ENCODE measurements at places on chromosomes 5 and 9. TPM values are rescaled to one million over a fixed set of nuclear protein-coding genes. Genes with fewer than 3 reads are reported as not detected.

The IGFBPL1 gene
- total RNA-seq: 0.78 TPM

The C5orf58 gene
- total RNA-seq: not detected

The STKLD1 gene
- 2.1 TPM for total RNA-seq

The TAF11L5 gene
- not detected for total RNA-seq

The F12 gene
- total RNA-seq: 0.17 TPM

The IL17B gene
- total RNA-seq: 2.5 TPM

The LHX3 gene
- total RNA-seq: not detected

The COL23A1 gene
- total RNA-seq: 0.83 TPM

The PCDHGB1 gene
- total RNA-seq: 3.1 TPM

The UBE2QL1 gene
- total RNA-seq: under 0.01 TPM

The C5orf52 gene
- not detected for total RNA-seq

The CEP72 gene
- 1.8 TPM for total RNA-seq

The ZNF618 gene
- 2.8 TPM for total RNA-seq

The PTCH1 gene
- 18.7 TPM for total RNA-seq

The ADCY2 gene
- 5.1 TPM for total RNA-seq

The AUH gene
- 22.4 TPM for total RNA-seq

The LMAN2 gene
- 152 TPM for total RNA-seq

The FBP2 gene
- total RNA-seq: not detected

The SPATA31C1 gene
- total RNA-seq: not detected

The SPINK7 gene
- total RNA-seq: not detected

The TTC23L gene
- total RNA-seq: not detected

GRCh38 chr5:14142202-14142826 lies 828 bp upstream of the TRIO start:
- H3K36me3 ChIP-seq: no peaks in the 10 kb centered on the region
- peaks cover 26% of the 10 kb centered on the region for H3K4me1 ChIP-seq
- H3K4me3 ChIP-seq: peak overlapping the region; percentile 76
- DNase-seq: no peak
- peak overlapping the region; percentile 98 for H3K27ac ChIP-seq

GRCh38 chr9:111099199-111100008 lies 61.1 kb upstream of the LPAR1 start:
- H3K4me1 ChIP-seq: peaks cover 6% of the 10 kb centered on the region
- DNase-seq: peak; percentile 85
- no peaks in the 10 kb centered on the region for H3K36me3 ChIP-seq
- H3K27ac ChIP-seq: no peak overlapping the region

- no peak for DNase-seq
- H3K27me3 ChIP-seq: no peaks in the 10 kb centered on the region
- H3K4me1 ChIP-seq: no peaks in the 10 kb centered on the region
- no peak overlapping the region for H3K27ac ChIP-seq
- no peak overlapping the region for H3K4me3 ChIP-seq
Measured at GRCh38 chr5:69512740-69513260, 20.2 kb downstream of the OCLN start.

DNA sequence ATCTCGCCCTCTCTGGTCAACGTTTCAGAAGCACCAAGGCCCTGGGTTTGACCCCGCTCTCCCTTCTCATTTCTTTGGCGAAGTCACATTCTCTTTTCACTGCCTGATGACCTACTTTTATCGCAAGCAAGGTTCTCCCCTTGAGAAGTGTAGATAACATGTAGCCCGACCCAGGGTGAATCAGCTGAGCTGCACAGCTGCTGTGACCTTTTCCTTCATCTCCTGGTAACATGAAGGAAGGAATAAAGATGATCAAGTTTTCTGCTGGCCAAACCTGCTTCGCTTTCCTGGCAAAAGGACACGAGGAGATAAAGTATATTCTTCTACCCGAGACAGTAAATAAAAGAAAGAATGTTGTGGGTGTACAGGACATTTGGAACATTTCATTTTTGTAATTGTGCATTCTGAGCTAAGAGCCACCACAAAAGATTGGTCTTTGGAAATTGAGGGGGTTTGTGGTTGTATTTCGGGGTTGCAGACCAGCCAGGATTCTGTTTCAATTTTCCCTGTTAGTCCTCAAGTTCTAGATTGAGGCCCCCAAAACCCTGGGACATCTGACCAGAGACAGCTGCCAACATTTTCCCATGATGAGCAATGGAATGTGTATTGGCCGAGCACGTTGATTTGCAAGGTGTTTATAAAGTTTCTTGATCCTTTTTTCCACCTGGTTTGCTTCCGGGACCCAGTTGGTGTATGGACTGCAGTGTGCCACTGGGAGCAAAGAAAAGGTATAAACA lies 155.1 kb upstream of the ZNF462 start:
- no peak overlapping the region for H3K4me3 ChIP-seq
- H3K27ac ChIP-seq: peak overlapping the region; percentile 51
- no peaks in the 10 kb centered on the region for H3K36me3 ChIP-seq
- H3K27me3 ChIP-seq: no peaks in the 10 kb centered on the region

DNA sequence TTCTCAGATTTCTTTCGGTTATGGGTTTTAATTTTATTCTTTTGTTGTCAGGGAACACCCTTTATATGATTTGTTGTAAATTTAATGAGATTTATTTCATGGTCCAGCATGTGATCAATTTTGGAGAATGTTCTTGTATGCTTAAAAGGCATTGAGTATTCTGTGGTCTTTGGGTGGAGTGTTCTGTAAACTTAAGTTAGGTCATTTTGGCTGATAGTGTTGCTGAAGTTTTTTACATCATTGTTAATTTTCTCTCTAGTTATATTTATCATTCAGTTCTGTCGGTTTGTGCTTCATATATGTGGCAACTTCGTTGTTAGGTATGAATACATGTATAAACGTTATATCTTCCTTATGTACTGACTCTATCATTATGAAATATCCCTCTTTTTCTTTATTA lies 55.5 kb downstream of the NIPBL start:
- no peak overlapping the region for H3K4me3 ChIP-seq
- no peak overlapping the region for H3K27ac ChIP-seq
- DNase-seq: no peak
- no peaks in the 10 kb centered on the region for H3K27me3 ChIP-seq
- H3K4me1 ChIP-seq: peaks cover 28% of the 10 kb centered on the region

- H3K36me3 ChIP-seq: no peaks in the 10 kb centered on the region
- H3K27ac ChIP-seq: no peak overlapping the region
- H3K4me3 ChIP-seq: no peak overlapping the region
- no peak for DNase-seq
- H3K27me3 ChIP-seq: no peaks in the 10 kb centered on the region
Measured at GRCh38 chr5:101977729-101978345, 318.2 kb downstream of the SLCO4C1 start.

DNA sequence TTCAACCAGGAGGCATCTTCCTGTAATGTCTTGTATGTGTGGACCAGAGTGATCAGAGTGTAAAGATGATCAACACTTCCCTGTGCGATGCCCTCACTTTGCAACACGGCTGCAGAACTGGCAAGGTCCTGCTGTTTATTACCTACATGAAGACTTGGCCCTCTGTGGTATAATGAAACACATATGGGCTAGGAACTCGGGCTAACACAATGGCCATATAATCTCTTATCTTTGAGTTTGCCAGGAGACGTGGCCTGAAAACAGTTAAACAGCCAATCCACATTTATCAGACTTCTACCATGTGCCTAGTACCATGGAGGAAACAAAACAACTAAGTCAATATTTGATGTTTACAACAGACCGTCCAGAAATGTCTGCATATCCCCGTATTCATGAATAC lies 145.5 kb downstream of the ZNF462 start:
- H3K4me3 ChIP-seq: no peak overlapping the region
- peaks cover 45% of the 10 kb centered on the region for H3K36me3 ChIP-seq
- H3K4me1 ChIP-seq: no peaks in the 10 kb centered on the region

- H3K27me3 ChIP-seq: no peaks in the 10 kb centered on the region
- H3K4me3 ChIP-seq: no peak overlapping the region
- DNase-seq: no peak
- no peaks in the 10 kb centered on the region for H3K36me3 ChIP-seq
- no peaks in the 10 kb centered on the region for H3K4me1 ChIP-seq
- H3K27ac ChIP-seq: no peak overlapping the region
Measured at GRCh38 chr5:161572914-161573313, 26.4 kb upstream of the GABRB2 start.

DNA sequence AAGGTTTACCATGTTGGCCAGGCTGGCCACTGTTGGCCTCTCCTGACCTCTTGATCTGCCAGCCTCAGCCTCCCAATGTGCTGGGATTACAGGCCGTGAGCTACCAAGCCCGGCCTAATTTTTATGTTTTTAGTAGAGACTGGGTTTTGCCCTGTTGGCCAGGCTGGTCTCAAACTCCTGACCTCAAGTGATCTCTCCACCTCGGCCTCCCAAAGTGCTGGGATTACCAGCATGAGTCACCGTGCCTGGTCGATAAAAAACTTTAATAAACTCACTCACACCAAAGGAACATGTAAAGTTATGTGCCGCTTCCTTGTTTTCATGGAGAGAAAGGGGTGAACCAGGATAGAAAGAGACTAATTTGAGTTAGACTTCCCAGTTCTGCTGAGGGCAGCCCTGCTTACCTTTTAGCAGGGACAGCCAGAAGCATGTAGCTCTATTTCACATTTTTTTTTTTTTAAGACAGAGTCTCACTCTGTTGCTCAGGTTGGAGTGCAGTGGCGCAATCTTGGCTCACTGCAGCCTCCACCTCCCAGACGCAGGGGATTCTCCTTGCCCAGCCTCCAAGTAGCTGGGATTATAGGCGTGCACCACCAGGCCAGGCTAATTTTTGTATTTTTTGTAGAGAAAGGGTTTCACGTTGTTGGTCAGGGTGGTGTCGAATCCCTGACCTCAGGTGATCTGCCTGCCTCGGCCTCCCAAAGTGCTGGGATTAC lies 11.4 kb upstream of the HAUS6 start:
- no peaks in the 10 kb centered on the region for H3K27me3 ChIP-seq
- H3K27ac ChIP-seq: no peak overlapping the region
- H3K36me3 ChIP-seq: peaks cover 60% of the 10 kb centered on the region
- H3K4me3 ChIP-seq: no peak overlapping the region
- DNase-seq: no peak

GRCh38 chr5:76408104-76408654 lies 5.1 kb downstream of the IQGAP2 start:
- no peaks in the 10 kb centered on the region for H3K27me3 ChIP-seq
- H3K4me1 ChIP-seq: peaks cover 14% of the 10 kb centered on the region
- no peak overlapping the region for H3K27ac ChIP-seq
- DNase-seq: no peak
- no peak overlapping the region for H3K4me3 ChIP-seq
- H3K36me3 ChIP-seq: no peaks in the 10 kb centered on the region

GRCh38 chr9:116181853-116182610 lies 28.4 kb downstream of the PAPPA start:
- peaks cover 5% of the 10 kb centered on the region for H3K27me3 ChIP-seq
- H3K4me1 ChIP-seq: no peaks in the 10 kb centered on the region
- no peak overlapping the region for H3K27ac ChIP-seq
- no peak overlapping the region for H3K4me3 ChIP-seq
- DNase-seq: no peak

DNA sequence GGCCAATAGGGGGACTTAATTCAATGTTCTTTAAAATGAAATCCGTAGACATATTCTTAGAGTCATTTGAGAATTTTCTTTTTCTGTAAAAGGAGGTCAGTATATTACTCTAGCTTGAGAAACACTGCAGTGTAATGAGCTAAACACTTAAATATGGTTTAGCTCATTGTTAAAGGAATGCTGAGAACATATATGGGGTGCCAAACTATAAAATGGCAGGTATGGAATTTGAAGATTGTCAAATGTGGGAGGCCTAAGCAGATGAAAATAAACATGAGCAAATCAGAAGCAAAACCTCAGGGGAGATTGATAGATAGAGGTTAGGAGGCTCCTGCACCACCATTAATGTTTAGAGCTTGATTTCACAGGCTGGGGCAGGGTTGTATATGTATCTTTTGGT lies 57.9 kb downstream of the STX17 start:
- H3K4me3 ChIP-seq: no peak overlapping the region
- no peaks in the 10 kb centered on the region for H3K27me3 ChIP-seq
- H3K4me1 ChIP-seq: no peaks in the 10 kb centered on the region
- no peak overlapping the region for H3K27ac ChIP-seq
- H3K36me3 ChIP-seq: peaks cover 34% of the 10 kb centered on the region

DNA sequence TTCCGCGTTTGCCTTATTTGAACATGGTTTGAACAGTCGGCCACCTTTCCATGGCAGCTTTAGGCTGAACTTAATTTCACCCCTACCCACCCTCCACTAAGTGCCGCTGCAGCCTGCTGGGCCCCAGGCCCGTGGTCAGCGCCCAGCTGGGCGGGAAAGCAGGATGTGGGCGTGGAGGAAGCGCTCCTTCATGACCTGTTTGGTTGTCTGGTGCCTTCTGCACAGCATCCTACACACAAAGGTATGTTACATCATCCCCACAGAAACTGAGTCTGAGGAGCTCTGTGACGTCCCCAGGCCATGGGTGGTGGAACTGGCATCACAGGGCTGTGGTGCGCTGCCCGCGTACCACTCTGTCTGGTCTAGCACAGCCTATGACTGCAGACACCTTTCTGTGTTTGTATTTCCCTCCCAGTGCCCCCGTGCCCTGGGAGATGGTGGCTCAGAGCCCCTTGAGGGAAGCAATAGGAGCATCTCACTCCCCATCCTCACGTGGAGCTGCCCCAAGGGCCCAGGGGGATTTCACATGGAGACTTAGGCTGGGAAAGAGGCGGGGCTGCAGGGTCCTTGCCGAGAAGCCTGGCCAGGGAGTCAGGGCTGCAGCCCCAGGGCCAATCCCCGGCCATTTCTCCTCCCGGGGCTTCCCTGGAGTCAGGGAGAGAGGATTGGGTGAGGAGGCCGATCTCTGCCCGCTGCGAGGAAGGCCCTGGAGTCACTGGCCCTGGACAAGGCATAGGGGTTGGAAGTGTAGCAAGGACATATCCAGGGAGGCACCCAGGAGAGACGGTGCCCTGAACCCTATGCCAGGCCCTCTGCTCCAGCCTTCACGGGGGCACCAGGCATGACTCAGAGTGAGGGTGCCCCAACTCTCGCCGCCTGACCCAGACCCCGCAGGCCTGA lies 37.5 kb upstream of the SUSD3 start:
- no peaks in the 10 kb centered on the region for H3K27me3 ChIP-seq
- H3K27ac ChIP-seq: no peak overlapping the region
- DNase-seq: no peak
- no peaks in the 10 kb centered on the region for H3K4me1 ChIP-seq

DNA sequence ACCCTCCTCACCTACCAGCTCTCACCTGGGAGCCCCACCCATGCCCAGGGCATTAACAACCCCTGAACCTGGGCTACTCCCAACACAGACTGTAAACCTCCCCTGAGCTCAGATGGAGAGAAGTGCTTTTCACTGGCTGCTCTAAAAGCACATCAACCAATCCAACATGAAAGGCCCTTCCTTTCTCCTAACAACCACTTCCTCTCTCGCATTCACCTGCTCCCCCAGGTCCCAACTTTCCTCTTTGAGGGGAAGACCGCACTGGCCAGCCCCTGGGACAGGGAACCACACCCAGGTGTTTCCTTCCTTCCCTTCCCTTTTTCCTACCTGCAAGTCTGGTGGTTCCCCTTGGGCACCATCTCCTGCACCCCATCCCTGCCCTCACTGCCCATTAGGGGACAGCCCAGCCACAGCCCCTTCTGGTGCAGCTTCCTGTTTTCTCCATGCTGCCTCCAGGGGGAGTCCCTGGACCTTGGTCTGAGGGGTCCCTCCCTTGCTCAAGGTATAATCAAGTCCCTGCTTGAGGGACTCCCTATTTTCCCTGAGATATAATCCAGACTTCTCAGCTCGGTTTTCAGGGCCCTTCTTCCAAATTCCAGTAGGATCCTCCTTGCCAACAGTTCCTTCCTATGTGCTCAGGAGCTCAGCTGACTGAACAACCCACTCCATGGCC lies 30.5 kb upstream of the DAB2IP start:
- peaks cover 29% of the 10 kb centered on the region for H3K4me1 ChIP-seq
- H3K36me3 ChIP-seq: no peaks in the 10 kb centered on the region
- H3K27ac ChIP-seq: peak overlapping the region; percentile 71
- no peak overlapping the region for H3K4me3 ChIP-seq
- no peaks in the 10 kb centered on the region for H3K27me3 ChIP-seq
- no peak for DNase-seq

Measured in esophagus muscularis mucosa (tissue), 4 donors.